ENCODE measurements at places on chromosomes 16 and 17. TPM values are rescaled to one million over a fixed set of nuclear protein-coding genes. Genes with fewer than 3 reads are reported as not detected.
A peak's percentile ranks its signal among the peaks of the same experiment; 100 is the strongest.

The UTS2R gene
- not detected for total RNA-seq

The CDRT4 gene
- total RNA-seq, result 14.6 TPM

The KRT40 gene
- not detected for total RNA-seq

The CD300LD gene
- total RNA-seq, result not detected

The SDR42E2 gene
- 0.59 TPM for total RNA-seq

The TBC1D3H gene
- total RNA-seq, result not detected

The DNAH17 gene
- total RNA-seq, result 2.9 TPM

The ALOX12 gene
- 0.33 TPM for total RNA-seq

The MT1F gene
- 11.3 TPM for total RNA-seq

The CCDC92B gene
- total RNA-seq, result not detected

The CCDC102A gene
- 18.6 TPM for total RNA-seq

GRCh38 chr17:1228781-1229348 lies 41.4 kb upstream of the BHLHA9 start:
- no peak for DNase-seq

DNA sequence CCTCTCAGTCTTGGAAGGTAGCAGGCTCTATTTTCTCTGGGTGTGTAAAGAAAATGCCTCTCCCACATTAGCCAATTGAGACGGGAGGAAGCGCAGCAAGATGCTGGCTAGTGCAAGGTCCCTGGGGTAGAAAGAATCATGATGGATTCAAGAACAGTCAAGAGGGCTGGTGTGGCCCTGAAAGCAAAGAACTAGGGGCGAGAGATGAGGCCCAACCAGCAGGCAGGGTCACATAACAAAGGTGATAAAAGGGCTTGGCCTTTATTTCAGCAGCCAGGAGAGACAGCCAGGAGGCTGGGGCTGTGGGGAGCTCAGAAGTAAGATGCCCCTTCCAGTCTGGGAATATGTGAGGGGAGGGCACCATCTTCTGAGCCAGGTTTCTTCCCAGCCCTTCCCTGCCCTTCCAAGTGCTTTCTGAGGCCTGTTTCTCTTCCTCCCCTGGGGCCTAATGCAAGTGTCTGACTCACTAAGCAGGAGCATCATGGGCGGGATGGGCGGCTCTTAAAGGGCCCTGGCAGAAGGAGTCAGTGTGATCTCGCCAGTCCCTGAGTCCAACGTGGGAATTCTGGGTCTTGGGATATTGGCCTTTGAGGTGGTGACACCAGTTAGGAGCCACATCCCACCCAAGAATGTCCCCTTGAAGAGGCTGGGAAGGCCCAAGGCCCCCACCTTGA lies 3.9 kb upstream of the NLRC5 start:
- DNase-seq, result no peak

GRCh38 chr17:82984751-82985427 lies 94.5 kb upstream of the METRNL start:
- no peak for DNase-seq

GRCh38 chr16:81823111-81823510 lies 44.0 kb downstream of the PLCG2 start:
- DNase-seq, result no peak

DNA sequence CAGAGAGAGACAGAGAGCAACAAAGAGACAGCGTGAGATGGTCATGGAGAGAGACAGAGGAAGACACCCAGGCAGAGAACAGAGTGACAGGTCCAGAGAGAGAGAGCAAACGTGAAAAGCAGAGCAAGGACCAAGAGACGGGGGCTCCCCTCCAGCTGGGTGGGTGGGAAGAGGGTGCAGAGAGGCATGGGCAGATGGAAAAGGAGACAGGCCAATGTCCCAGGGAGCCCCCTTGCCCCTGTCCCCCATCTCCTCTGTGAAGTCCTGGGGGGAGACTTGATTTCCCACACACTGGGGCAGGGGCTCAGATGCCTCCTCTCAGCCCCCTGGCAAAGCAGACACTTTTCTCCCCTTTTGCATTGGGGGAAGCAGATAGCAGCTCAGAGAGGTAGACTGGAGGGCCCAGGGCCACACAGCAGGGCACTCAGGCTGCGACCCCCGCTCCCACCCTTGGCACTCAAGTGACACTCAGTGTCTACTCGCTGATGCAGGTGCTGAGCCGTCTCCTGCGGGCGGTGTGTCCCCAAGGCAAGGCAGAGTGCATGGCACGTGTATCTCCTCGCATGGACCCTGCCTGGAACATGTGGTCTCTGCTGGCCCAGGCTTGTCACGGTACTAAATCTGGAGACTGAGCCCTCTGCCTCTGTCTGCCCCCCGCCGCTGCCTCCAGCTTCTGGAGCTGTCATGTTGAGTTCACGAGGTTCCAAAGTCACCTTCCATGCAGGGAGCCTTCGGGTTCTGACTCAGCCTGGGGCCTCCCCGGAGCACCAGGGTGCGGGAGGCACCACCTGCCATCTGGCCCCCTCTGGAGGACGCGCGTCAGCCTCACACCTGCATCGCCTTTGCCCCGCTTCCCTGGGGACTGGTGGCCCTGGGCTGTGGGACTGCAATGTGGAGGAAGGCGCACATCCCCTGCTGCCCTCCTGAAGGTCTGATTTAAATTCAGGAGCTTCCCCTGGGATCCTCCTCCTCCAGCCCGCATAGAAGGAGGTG lies 215.9 kb upstream of the GSE1 start:
- peak; percentile 71 for DNase-seq

DNA sequence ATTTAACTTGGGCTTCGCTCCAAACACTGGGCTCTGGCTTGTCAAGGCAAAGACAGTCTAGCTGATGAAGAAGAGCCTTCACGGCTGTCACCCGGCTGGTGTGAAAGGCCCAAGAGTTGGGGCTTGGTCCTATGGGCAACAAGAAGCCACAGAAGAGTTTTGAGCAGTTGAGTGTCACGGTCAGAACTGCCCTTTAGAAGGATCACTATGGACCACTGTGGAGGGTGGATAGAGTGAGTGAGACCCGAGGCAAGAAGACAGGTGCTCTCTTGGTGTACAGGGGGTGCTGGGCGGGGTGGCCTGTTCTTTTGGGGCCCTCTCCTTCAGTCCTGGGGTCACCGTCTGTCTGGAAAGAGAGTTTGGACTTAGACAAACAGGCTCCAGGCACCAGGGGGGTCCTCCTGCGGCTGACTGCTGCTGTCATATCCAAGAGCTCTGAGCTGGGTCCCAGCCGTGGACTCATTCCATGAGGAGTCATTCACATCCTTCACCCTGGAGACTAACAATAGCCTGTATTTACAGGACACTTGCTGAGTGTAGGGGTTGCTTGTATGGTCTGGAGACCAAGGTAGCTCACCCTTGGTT lies 2.4 kb downstream of the PIMREG start:
- no peak for DNase-seq

- peak; percentile 60 for DNase-seq
These were observed 18.2 kb downstream of the ASPSCR1 start for GRCh38 chr17:81995463-81996231.

DNA sequence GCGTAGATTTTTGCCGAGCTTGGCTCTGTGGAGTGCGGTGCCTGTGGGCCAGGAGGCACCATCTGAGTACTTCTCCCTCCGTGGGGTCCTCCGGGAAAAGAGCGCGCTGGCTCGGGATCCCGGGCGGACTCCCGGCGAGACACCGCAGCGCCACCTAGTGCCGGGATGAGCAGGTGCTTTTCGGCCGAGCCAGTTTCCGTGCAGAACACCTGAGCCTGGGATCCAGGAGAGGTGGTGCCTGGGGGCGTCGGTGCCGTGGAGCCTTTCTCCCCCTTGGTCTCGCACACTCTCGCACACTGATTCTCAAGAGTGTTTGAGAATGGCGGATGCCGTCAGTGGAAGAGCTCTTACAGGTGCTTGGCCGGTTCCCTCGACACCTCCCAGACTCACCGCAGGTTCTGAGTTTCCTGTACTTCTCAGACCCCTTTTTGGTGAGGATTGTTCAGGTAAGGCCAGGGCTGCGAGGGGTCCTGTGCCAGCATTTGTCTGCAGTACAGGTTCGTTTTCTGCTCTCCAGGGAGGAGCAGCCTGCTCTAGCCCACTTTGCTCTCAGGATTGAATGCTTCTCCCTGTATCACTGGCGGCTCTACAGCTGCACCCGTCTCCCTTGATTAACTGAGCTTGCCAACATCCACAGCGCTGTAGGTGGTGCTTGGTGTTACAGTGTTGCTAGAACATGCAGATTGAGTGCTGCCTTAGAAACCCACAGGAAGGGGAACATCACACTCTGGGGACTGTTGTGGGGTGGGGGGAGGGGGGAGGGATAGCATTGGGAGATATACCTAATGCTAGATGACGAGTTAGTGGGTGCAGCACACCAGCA lies 23.3 kb downstream of the TBCD start:
- peak; percentile 71 for DNase-seq

GRCh38 chr16:54240271-54241129 lies 46.1 kb downstream of the IRX3 start:
- DNase-seq, result no peak

GRCh38 chr17:64016231-64016784 lies 4.1 kb downstream of the ICAM2 start:
- no peak for DNase-seq

DNA sequence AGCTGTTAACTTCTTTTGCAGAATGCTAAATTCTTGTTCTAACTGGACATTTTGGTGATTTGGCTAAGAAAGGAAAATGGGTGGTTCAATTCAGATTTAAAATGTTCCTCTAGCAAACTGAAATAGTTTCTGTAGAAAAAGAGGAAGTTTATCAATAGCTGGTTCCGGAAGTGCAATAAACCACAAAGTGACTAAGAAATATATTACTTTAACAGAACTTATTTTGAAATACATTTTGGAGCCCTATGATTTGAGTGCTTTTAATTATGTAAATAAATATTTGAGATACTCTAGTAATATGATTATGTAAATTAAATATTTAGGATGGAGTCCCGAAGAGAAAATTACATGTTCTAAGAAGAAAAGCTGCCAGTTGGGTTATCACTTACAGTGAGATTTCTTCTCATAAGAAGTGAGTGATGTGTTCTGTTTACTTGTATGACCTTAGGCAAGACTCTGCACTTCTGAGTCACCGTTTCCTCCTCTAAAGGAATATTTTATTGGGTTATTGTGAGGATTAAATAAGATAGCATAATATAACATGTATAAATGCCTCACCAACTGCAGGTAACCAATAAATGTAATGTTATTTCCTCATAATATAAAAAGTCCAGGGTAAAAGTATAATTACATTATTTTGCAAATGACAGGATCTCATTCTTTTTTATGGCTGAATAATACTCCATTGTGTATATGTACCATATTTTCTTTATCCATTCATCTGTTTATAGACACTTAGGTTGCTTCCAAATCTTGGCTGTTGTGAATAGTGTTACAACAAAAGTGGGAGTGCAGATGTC lies at the start of gene EVI2B:
EVI2B (minus strand) TSS at position 73 of the 800 bp plus-strand sequence. CDS start 8,445 bp downstream, outside the sequence.
- peak; percentile 35 for DNase-seq

GRCh38 chr16:78982096-78982744 lies 618.3 kb downstream of the MAF start:
- DNase-seq, result no peak

GRCh38 chr16:85017151-85017550 lies 5.8 kb upstream of the ZDHHC7 start:
- DNase-seq, result peak; percentile 64

- peak; percentile 55 for DNase-seq
These were observed at the start of gene BAIAP3 for GRCh38 chr16:1333149-1333812. TSS of gene BAIAP3 (plus strand) at chr16:1333645. CDS start at chr16:1338550, 4,905 bp downstream.

DNA sequence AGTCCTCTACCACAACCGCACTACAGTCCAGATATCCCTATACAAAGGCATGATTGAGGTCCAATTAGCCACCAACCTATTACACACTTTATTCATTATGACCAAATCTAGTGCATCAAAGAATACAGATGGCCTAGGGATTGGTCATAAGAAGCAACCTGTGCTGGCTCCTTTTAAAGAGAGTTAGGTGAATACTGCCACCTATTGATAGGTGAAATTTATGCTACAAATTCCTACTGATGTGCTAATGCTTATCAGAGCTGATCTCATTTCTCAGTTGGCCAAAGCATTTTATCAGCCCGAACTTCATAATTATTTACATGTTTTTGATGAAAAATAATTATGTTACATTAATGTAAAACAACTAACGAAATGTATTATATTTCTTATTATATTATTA lies 166.3 kb downstream of the ANKFN1 start:
- no peak for DNase-seq

GRCh38 chr17:75266316-75267152 lies 4.5 kb downstream of the MIF4GD start:
- no peak for DNase-seq

- DNase-seq, result no peak
These were observed 585.1 kb upstream of the PSMD7 start for GRCh38 chr16:73711406-73712080.

GRCh38 chr17:48912476-48912875 lies 4.3 kb downstream of the UBE2Z start:
- DNase-seq, result no peak

DNA sequence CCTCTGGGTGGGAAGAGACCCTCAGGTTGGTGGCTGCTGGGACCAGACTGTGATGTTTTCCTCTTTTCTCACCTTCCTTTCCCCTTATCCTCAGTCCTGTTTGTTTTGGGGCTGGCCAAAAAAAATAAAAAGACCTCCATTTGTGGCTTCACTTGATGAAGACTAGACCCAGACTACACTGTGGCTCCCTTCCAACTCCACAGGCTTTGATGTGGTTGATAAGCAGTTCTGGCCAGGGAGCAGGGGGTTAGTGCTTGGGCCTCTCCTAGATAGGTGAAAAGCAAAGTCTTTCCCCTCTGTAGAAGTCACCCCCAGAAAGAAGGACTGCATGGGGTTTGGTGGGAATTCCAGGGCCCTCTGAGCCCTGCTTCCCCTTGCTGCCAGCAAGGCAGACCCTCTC lies 11.2 kb upstream of the ADAM11 start:
- DNase-seq, result no peak

DNA sequence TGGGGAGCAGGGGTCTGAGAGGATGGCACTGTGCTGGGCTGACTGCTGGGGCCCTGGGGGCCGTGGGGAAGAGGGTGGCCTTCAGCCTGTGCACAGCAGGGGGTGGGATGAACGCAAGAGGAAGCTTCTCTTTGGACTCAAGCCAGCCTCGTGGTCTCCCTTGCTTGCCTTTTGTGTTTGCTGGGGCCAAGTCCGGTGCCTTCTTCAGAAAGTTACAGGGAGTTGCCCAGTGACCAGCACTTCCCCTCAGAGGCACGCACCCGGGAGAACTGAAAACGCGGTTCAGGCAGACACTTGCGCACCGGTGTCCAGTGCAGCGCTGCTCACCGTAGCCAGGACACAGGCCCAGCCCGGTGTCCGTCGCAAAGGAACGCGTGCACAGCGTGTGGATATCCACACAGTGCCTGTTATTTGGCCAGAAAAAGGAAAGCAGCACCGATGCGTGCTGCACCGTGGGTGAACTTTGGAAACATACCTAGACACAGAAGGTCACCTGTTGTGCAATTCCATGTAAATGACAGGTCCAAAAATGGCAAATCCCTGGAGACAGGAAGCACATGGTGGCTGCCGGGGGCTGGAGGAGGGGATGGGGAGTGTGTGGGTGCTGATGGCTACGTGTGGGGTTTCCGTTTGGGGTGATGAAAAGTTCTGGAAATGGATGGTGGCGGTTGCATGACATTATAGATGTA lies 29.4 kb upstream of the NUDT16L1 start:
- peak; percentile 68 for DNase-seq

Data from upper lobe of left lung (tissue), 6 donors.